Stimulated activated CD8-positive, alpha-beta memory T cell treated with anti-CD3 and anti-CD28 coated beads, Interleukin-7, amount 100 ng/mL, for 24 hours (primary cell): ENCODE measurements at places on chromosomes 4 and X.

DNA sequence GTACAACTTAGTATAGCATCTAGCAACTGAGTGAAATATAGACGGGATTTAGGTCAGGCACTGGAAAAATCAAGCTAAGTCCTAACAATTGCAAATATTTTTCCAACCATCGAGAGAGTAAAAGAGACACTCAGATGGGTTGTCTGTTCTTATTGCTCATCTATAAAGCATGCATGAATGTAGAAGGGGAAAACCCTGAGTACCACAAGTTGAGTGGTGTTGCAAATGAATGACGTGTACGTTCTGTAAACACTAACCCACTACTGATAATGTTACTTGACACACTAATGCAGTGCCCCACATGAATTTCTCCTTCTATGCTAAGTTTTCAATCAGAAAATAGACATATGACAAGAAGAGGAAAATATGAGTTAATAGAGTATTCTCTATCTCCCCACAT, 211.2 kb downstream of the COX18 start:
- DNase-seq: no peak

GRCh38 chr4:17493619-17494018, 18.3 kb downstream of the QDPR start:
- DNase-seq: no peak

GRCh38 chrX:13690836-13691235, 1.9 kb downstream of the RAB9A start:
- no peak for DNase-seq

- no peak for DNase-seq
Measured at GRCh38 chr4:186216465-186217024, 10.8 kb upstream of the KLKB1 start.

DNA sequence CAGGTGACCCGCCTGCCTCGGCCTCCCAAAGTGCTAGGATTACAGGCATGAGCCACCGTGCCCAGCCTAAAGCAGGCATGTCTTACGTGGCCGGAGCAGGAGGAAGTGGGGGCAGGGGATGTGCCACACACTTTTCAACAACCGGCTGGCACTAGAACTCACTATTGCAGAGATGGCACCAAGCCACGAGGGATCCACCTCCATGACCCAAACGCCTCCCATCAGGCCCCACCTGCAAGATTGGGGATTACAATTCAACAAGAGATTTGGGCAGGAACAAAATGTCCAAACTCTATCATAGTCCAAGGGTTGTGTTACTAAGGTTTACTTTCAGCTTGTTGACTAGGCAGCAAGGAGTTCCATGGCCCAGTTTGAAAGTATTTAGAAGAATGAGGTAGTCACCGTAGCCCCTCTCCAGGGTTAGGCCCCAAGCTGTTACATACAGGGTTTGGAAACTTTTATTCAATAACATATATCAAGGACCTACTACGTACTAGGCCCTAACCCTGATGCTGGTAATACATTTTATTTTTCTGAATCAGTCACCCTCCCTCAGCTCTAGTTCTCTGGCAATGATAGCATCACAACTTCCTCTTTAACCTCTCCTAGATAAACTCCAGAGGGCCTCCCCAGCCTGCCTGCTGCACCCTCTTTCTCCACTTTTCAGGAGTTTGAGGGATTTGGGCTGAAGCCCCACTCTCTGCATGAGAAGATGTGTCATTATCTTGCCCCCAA, 18.0 kb upstream of the TBC1D14 start:
- DNase-seq: no peak

DNA sequence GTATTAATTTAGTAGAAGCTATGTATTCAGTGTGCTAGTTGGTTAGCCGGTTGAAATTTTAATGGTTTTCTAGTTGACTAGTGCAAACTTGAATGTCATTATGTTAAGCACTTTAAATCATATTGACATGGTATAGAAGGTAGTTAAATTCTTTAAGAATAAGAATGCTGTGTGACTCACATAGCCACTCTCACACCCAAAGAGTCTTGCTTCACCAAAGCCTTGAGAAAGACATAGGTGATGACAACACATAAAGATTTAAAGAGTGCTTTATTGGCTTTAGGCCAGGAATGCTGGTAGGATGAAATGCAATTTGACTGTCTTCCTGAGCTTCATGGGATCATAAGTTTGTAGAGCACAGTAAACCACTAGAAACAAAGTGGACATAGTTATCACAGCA, 85.3 kb downstream of the DCAF8L2 start:
- DNase-seq: no peak

DNA sequence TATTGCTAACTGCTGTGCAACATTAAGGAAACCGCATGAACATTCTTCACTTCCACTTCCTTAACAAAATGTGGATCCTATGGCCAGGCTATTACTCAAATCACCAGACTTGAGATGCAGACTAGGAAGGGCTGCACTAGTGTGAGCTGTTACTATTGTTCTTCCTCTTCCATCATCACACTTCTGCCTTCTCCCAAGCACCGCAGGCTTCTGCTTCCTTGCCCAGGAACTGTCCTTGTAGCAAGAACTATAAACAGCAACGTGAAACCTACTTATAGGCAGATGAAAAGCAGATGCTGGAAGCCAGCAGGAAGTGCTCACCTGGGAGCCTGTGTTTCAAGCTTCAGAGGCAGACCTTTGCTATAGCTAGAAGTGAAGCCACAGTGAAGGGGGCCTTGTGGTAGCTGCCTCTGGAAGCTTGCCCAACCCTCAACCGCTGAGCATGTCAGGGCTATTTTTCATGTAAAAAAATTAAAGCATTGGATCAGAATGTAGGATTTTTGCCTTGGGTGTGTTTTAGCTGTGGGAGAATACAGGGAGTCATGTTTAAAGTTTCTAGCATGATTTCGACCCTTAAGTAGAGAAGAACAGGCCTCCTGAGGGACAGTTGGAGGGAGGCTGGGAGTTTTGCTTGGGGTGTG, 43.9 kb downstream of the CLNK start:
- DNase-seq: no peak

- DNase-seq: no peak
Measured at GRCh38 chr4:39124885-39125599, 57.3 kb upstream of the WDR19 start.

- DNase-seq: no peak
Measured at GRCh38 chr4:42425146-42426065, 28.1 kb downstream of the SHISA3 start.

GRCh38 chrX:136597954-136598353, 50.0 kb upstream of the CD40LG start:
- no peak for DNase-seq

- DNase-seq: no peak
Measured at GRCh38 chr4:88212253-88212561, 53.8 kb upstream of the ABCG2 start.

- no peak for DNase-seq
Measured at GRCh38 chr4:13093170-13093569, 391.0 kb downstream of the RAB28 start.

DNA sequence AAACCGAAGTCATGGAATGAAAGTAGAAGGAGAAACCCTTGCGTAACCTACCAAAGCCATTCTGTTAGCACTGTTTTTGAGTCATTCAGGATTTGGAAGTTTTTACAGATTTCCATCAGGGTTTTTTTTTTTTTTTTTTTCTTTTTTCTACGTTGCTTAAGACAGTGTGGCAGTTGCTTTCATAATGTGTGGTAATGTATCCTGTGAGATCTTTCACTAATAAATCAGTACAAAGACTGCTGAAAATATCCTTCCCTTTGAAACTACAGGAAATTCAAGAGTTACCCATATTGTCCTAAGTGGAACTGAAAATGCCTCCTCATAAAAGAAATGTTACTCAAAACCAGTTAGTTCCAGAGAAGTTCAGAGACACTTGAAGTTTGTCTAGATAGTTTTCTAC, 137.8 kb downstream of the RAPGEF2 start:
- DNase-seq: no peak

DNA sequence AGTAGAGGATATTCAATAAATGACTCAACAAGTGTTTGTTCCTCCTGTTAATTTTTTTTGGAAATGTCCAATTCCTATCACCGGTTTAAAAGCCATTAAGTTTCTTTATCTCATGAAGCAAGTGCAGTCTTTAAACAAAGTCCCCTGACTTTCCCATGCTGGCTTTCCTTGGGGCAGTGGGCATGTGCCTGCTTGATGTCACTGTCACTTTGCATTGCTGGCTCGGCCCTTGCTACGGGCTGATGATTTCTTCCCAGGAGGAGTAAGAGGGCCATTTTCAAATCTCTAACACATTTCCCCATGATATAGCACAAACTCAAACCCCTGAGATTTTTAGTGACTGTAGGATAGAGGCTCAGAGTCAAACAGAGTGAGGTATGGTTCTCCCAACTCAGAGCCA, 275.8 kb upstream of the TENM3 start:
- DNase-seq: no peak

GRCh38 chr4:133145241-133145640, 3.9 kb upstream of the PCDH10 start:
- DNase-seq: no peak

GRCh38 chrX:104211187-104211586, 43.5 kb downstream of the ESX1 start:
- DNase-seq: no peak

DNA sequence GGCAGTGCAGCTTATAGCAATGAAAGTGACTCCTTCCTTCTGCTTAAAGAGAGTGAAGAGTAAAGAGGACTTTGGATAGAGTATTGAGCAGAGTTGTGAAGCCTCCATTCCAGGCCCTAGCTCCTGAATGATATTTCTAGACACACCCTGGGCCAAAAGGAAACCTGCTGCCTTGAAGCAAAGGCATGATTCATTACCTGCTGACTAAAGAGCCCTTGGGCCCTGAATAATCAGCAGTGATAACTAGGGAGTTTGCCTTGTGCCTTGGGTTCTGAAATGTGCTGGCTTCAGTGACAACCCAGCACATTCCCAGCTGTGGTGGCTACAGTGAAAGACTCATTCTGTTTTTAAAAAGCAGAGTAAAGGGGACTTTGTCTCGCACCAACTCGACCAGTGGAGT, 49.2 kb downstream of the STPG2 start:
- no peak for DNase-seq

- peak; percentile 55 for DNase-seq
Measured at GRCh38 chr4:52911684-52912294, 49.7 kb downstream of the RASL11B start.

- DNase-seq: no peak
Measured at GRCh38 chr4:148834804-148835631, 392.8 kb upstream of the NR3C2 start.

DNA sequence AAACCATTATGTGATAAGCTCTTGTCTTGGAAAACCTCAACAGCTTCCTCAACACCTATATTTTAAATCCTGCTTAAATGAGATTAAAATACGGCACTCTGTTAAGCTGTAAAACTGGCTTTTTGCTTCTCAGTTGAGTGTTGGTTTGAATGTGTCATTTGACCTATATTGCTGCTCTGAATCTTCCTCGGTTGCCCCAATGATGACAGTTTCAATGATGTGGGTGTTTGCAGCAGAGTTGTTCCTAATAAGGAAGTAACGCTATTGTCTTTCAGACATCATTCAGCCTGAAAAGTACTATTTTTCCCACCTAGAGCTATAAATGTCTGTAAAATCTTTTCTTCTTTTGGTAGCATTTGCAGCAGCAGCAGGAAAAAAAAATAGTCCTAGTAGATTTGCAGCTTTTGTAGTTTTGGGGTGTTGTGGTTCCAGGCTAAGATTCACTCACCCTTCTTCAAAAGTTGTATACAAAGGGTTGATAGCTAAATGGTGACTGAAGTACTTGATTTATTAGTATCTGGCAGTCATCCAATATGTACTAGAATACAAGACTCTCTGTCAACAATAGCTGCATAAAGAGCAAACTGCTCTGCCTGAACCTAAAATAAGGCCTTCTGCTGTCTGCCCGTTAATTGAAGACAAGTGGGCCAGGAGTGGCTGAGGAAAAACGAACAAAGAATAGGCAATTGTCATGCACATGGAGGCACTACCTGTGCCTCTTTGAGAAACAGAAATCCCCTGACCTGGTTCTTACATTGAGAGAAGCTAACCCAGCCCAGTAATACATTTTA, 333.1 kb downstream of the IL1RAPL1 start:
- no peak for DNase-seq

- no peak for DNase-seq
Measured at GRCh38 chr4:159178151-159178546, 75.3 kb downstream of the RAPGEF2 start.

GRCh38 chr4:146095091-146095690, 80.3 kb upstream of the LSM6 start:
- no peak for DNase-seq

DNA sequence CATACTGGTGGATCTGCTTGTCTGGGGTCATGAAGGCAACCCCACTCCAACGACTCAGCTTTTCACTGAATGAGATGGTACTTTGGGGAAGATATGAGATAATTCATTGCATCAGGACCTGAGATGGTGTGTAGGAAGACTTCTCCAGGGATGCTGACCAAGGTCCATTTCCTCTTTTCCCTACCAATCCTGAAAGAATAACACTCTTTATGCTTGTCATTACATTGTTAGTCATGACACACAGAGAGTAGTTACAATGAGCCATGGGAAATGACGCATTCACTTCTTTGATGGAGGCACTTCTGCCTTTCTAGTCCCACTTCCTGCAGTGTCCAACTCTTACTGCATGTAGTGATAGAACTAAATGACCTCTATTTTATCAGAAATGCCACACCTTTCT, 58.6 kb downstream of the AREG start:
- DNase-seq: no peak

DNA sequence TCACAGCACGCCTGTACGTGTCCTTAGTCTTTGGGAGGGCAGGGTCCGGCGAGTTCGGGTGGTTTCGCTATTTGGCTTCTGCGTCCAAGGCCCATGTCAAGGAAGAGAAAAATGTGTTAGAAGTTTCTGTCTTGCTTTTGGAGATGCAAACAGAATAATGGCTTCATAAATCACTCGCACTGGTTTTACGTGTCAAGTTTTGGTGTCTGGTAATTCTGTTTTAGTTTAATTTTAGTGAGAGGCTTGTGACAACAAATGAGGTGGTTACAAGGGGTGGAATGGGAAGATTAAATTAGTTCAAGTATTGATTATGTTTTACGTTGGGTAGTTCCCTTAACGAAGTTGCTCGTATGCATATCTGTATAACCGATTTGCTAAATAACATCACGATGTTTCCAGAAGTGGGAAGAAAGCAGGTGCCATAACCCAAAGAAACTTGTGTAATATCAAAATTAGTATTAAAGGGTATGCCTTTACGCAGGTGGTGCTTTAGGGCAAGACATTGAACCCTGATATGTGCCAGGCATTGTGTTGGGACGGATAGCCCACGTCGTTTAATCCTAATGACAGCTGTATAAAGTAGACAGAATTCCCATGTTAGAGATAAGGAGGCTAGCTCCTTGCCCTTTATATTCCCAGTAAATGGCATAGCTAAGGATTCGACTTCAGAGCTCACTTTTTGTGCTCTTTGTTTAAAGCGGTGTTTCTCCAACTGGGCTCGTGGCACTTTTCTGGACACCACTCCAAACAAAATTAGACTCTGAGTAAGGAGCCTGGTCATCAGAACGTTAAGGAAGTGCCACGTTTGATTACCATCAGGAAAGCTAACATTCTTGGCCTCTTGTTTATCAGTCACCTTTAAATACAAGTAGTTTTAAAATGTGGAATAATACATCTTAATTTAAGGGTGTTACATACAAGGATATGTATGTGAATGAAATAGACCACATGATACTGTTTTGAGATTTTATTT, 843 bp downstream of the RPL34 start:
- no peak for DNase-seq
